ENCODE measurements at places on chromosomes 5 and 9.

GRCh38 chr9:6739218-6739617, 18.6 kb upstream of the KDM4C start:
- DNase-seq = no peak

DNA sequence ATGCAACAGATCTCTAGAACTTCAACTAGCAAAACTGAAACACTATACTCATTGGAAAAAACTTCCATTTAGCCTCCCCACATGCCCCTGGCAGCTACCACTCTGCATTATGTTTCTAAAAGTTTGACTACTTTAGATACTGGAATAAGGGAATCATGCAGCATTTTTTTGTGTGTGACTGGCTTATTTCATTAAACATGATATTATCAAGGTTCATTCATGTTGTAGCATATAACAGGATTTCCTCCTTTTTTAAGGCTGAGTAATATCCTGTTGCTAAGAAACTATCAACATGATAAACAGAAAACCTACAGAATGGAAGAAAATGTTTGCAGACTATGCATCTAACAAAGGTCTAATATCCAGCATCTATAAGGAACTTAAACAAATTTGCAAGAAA, 597.9 kb downstream of the DMRTA1 start:
- no peak for DNase-seq

GRCh38 chr5:157745041-157745456, 1.5 kb downstream of the LSM11 start:
- DNase-seq = no peak

DNA sequence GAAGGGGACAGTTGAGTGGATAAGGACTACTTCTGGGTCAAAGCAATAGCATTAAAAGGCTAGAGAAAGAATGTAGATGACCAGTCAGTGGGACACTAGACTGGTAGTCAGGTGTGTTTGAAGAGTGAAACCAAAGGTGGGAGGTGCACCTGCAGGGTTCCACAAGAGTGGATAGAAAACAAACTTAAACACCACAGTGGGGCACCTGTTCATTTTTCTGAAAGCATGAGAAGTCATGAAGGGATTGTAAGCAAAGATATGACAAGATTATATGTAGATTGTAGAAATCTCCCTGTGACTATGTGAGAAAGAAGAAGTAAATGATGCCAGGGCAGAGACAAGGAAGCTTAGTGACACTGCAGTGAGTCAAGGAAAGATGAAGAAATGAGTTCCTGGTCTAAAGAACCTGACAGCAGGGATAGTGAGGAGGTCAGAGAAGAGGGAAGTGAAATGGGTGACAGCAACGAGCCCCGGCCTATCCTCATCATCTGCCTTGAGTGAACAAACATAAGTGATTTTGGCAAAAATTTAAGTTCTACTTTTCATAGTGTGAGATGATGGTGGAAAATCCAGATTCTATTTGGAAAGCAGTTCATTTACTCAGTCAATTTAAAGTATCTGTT, 296.9 kb downstream of the TLE4 start:
- DNase-seq = no peak

DNA sequence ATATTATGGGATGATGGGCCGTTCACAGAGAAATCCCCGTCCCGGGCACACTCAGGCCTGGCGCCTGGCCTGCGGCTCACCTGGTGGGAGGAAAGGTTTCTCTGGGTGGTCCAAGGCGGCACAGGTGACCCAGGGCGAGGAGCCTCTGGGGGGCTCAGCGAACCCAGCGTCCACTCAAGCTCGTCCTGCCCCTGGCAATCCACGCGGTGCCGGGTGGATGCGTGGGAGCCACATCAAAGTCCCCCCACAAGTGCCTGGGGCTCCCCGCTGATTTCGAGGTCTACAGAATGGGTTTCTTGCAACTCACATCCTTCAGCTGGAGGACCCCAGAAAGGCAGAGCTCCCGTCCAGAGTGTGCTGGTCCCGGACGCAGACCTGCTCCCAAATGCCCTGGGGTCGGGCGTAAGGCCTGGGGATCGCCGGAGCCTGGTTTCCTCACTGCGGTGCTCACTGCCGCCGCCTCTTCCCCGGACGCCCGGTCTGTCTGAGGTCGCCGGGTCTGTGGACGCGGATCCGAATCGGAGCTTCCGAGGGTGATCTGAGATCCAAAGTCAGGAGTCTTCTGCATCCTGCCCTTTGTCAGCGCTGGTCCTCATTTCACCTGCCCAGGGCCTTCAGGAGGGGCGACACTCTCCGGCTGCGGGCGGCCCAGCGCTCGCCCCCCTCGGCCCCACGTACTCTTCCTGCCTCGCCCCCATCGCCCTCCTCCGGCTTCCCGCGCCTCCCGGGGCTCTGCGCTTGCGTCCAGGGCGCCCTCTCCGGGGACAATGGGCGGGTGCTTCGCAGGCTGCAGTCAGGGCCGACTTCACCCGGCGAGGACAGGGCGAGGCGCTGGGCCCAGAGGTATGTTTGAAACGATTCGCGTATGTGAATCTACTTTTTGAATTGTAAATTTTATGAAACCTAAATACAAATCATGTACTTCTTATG, 20.0 kb upstream of the RUFY1 start:
- DNase-seq = peak; percentile 45

DNA sequence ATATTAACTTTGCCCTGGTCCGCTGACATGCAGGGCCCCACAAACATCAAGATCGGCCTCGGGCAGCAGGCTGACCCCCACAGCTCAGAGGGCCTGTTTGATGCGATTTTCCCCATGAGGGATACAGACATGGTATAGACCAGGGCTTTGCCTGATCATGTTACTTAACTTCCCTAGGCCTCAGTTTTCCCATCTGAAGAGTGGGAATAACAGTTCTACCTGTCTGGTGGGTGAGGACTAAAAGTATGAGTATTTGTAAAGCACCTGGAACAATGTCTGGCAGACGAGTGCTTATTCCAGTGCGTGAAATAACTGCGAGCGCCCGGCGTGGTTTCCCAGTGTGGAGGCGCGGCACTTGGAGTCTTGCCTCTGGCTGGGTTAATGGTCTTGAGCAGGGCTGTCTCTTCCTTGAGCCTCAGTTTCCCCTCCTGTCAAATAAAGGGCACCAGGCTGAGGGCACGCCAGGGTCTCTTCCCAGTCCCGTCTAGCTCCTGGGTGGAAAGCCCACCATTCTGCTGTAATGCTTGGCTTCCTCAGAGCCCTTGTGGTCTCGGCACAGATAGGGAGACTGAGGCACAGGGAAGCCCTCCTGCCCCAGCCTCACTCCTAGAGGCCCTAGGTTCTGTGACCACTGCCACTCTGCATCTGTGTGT, 47.2 kb downstream of the ASS1 start:
- DNase-seq = no peak

DNA sequence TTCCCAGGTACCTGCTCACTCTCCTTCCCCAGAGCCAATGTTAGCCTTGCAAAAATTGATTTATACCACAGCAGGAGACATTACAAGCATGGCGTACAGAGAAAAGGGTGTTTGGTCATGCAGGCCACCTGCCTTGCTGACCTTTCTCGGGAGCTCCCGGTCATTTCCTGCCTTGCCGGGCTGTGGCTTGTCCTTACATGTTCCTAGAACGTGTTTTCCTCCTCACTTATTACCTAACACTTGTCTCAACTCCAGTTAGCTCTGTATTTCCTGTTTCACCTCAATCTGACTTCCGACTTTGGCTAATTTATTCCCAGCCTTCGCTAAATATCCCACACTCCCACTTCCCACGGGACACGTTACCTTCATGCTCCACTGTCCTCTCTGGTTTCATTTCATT, 282.5 kb downstream of the ICE1 start:
- no peak for DNase-seq

GRCh38 chr9:86353655-86354010, 577 bp downstream of the TUT7 start:
- no peak for DNase-seq

DNA sequence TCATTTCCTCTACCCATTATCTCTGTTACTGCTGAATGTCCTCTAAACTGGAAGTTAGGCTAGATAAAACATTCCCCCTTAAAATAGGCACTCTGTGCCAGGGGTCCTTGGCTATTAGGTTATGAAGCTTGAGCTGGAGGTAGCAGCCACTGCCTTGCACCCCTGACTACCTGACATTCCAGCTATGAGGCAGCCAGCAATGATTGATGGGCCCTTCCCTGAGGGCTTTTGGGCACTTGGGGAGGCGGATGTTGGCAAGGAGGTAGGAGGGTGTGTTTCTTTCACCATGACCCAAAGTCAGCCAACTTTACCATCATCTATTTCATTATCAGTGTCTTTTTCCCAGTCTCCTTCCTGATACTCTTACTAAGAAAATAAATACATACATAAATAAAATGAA, 17.1 kb downstream of the TARS1 start:
- DNase-seq = no peak

GRCh38 chr5:1017056-1017455, 8.5 kb downstream of the NKD2 start:
- no peak for DNase-seq

DNA sequence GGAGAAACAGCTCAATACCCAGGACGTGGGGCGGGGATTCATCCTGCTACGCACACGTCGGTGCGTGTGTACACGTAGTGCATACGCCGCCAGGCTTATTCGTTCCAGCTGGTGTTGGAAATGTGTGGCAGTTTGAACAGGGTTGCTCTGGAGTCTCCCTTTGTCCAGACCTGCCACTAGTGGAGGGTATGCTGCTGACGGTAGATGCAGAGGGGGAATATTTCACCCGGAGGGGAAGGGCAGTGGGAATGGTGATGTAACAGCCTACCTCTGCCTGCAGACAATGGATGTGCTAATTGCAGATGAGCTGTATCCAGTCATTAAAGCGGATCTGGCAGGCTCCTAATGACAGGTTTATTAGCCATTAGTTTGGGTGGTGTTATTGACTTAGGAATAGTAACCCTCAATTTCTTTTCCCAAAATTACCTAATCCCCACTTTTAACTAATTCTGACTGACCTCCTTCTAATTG, 142.7 kb downstream of the PAX5 start:
- no peak for DNase-seq

DNA sequence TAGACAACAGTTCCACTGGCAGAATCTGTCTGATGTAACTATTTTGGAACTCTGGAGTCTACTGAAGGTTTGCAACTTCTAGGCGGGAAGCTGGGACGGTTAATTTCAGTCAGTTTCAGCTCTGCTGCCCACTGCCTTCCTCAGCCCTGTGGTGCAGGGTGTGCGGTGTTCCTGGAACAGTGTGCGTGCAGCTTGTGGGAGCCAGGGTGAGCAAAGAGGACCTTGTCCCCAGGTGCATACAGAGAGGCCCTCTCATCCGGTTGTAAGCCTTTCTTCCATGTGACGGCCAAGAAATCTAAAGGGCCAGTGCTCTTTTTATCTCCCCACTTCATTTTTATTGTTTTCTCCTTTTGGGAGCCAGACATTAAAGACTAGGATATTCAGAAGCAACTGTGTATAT, 114.6 kb downstream of the EHMT1 start:
- DNase-seq = no peak

- no peak for DNase-seq
Measured at GRCh38 chr9:36063804-36064447, 27.2 kb downstream of the RECK start.

DNA sequence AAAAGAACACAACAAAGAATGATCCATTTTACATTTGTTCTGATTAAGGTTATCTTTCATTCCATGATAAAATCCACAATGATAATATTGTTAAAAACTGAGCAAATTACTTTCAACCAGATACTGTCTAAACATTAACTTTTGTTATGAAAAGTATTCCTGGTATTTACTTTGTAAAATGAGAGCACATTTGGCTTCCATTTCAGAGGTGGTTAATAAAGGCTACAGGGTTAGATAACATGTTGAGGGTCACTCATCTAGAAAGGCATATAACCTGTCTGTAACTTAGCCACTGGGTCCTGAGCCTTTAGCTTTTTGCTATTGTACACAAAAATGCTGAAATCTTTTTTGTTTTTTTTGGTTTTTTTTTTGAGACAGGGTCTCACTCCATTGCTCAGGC, 99.3 kb downstream of the ANXA2R start:
- DNase-seq = no peak

DNA sequence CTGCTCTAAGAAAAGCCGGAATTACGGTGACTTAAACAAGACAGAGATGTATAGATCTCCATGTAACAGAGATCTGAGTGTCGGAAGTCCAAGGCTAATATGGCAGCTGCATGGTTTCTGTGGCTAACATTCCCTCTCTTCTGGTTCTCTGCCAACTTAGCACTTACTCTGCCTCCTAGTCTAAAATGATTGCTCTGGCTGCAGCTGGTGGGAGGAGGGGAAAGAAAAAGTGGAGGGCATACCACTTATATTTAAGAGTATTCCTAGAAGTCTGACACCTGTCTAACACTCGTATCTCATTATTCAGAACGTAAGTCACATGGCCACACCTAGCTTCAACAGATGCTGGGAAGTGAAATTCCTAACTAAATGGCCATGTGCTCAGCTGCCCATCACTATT, 551.5 kb upstream of the TLE4 start:
- no peak for DNase-seq

DNA sequence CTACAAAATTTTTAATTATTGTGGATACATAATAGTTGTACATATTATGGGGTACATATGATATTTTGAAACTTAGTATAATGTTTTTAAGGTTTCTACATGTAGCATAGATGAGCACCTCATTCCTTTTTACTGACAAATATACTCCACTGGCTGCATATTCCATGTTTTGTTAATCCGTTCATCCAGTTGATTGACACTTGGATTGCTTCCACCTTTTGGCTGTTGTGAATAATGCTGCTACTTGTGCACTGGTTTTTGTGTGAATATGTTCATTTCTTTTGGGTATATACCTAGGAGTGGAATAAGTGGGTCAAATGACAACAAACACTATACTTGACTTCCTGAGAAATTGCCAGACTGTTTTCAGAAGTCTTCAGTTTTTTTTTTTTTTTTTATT, 2.8 kb upstream of the ENTREP1 start:
- no peak for DNase-seq

- no peak for DNase-seq
Measured at GRCh38 chr9:120775859-120776258, 17.4 kb downstream of the FBXW2 start.

GRCh38 chr5:165134155-165134554, 1628.7 kb downstream of the MAT2B start:
- DNase-seq = no peak

DNA sequence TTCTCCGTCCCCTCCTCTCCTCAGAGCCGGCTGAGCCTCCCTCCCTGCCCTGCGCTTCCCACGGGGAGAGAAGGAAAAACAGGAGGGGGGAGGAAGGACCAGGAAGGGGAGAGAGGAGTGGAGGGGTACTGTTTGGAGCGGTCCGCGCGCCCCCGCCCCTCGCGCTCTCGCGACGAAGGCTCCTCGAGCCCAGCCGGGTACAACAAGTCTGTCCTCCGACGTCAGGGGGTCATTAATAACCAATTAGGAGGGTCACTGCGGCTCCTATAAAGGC, 480 bp upstream of the PRDM12 start:
- DNase-seq = no peak

GRCh38 chr9:117073539-117074341, 341.1 kb downstream of the ASTN2 start:
- no peak for DNase-seq

DNA sequence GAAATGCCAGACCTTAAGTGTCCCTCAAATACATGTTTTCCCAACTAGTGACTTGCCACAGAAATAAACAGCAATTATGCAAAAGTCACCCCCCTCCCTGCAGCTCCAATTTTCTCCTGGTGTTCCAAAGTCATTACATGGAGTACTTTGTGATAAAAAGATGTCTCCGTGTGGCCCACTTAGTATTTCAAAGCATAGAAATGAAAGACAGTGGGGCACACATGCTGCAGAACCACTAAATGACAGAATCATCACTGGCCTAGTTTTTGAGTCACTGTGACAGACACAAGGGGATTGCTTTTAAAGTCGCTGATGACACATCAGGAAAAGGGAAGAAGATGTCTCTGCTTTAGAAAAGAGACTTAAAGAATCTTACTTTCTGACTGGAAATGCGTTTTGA, 323.4 kb downstream of the PSAT1 start:
- no peak for DNase-seq

- DNase-seq = no peak
Measured at GRCh38 chr5:58804291-58804690, 221.4 kb downstream of the RAB3C start.

All from stimulated activated CD4-positive, alpha-beta T cell treated with anti-CD3 and anti-CD28 coated beads, TNF-alpha, amount 100 ng/mL, for 4 hours (primary cell).